ENCODE measurements at places on chromosomes 1 and 21.

GRCh38 chr1:169236143-169236542, 129.7 kb downstream of the ATP1B1 start:
- no peak for DNase-seq

GRCh38 chr1:90573736-90574135, 143.4 kb downstream of the BARHL2 start:
- DNase-seq: no peak

- DNase-seq: no peak
Observed at GRCh38 chr1:205067031-205067430, 17.2 kb downstream of the TMEM81 start.

DNA sequence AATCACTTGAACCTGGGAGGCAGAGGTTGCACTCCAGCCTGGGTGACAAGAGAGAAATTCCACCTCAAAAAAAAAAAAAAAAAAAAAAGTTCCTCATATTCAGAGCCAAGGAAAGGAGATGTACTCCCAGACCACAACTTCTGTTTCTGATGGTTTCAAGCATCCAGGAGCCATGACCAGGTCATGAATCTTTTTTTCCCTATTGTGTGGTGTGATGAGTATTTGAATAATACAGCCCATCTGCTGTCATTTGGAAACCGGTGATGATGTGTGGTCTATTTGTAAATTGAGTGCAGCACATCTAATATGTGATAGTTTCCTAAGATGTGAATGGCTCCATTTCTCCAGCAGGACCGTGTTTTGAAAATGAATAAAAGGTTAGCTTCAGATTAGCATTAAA, 18.6 kb downstream of the PIK3CD start:
- no peak for DNase-seq

- no peak for DNase-seq
Observed at GRCh38 chr21:35475762-35476161, 426.7 kb upstream of the RUNX1 start.

GRCh38 chr1:235873045-235873444, 6.3 kb upstream of the LYST start:
- no peak for DNase-seq

- no peak for DNase-seq
Observed at GRCh38 chr1:27577504-27578188, 26.3 kb downstream of the AHDC1 start.

DNA sequence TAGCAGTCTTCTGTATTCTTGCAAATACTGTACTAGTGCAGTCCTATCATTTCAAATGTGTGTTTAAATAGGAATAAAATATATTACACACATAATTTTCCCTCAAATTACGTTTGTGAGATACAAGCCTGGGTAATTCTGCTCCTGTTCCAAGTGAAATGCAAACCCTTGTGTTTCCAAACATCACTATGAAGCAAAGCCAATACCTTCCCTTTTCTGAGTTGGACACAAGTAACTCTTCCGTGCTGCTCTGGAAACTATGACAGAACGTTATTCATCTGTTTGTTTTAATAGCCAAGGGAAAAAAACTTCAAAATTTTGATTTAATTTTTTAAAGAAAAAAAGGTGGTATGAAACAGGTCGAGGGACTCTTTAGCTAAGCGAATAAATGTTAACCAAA, 73.7 kb upstream of the UBE2U start:
- DNase-seq: no peak

DNA sequence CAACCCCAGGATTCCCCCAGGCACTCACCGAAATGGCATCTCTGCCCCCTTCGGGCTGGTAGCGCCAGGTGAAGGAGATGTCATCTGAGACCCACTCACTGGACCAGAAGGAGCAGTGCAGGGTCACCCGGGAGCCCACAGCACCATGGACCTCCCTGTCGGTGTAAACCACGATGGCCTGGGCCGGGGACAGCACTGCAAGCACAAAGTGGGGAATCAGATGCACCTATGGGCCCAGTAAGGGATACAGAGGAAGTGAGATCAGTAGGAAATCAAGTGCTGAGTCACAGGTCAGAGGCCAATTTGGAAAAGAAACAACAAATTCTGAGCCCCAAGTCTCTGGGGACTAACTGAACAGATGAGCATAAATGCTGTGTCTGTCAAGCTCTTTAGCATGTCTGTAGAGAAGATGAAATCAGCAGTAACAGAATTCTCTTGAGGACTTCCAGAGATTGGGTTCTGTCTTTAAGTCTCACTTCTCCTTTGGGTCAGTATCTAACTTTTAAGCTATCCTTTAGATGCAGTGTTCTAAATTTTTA, 2.5 kb downstream of the MPZ start:
- DNase-seq: no peak

GRCh38 chr1:149885339-149886120, 13.8 kb upstream of the BOLA1 start:
- DNase-seq: peak; percentile 53

DNA sequence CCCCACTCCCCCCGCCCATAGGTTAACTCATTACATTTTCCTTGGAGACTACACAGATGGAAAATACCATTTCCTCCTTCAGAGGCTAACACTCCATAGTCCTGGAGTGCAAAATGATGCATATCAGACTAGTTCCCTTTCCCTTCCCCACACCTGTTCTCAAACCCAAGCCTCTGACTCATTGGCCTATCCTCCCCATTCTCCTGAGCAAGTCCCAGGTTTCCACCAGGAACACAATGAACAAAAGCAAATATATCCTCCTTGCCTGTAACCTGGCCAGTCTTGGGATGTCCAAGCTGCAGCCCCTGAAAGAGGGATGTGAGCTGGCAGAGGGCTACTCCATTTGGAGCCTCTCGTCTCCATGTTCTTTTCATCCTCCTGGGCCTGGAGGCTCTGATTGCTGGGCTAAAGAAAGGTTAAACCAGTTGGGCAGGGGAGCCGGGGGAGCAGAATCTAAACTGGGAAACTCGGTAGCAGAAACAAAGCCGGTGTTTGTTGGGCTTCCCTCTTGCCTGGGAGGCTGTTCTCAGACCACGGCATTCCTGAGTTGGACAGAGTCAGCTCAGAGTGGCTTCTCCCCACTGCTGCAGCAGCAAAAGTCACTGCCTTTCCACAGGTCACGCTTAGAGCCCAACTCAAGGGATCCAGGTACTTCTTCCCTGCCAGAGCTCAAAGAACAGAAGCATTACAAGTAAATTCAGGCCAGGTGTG, 13.9 kb downstream of the SSR2 start:
- DNase-seq: no peak

GRCh38 chr1:147213271-147213670, 11.9 kb downstream of the FMO5 start:
- DNase-seq: no peak

DNA sequence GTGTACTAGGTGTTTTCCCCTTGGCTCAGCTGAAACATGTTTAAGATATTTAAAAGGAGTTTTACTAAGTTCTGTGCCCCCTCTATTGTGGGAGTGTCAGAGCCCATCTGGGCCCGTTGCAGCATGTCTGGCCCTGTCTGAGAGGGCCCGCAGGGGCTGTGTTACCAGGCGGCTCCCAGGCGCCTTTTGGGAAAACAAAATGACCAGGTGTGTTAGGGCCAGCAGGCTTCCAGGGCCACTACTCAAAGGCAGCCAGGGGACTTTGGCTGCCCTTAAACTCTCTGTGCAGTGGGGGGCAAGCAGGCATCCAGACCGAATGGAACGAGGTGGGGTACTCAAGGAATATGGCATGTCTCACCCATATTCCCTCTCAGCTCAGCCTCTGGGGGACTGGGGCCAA, 111.7 kb downstream of the KCNN3 start:
- DNase-seq: no peak

DNA sequence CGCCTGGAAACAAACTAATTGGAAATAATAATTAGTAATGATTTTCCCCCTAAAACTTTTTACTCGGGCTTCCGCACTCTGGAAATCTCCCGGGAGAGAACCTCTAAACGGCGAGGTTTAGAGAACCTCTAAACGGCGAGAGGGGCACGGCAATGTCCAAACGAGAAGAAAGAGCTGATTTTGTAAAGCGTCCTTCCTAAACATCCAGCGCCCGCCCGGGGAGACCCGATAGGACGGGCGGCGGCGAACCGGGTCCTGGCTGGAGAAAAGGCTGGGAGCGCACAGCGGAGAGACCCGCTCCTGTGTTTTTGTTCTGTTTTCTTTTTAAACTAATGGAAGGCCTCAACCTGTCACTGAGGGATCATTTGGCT, 1.6 kb downstream of the PAX7 start:
- no peak for DNase-seq

- no peak for DNase-seq
Observed at GRCh38 chr1:9475061-9475627, 64.1 kb upstream of the SLC25A33 start.

GRCh38 chr1:148264374-148265276, 112.5 kb upstream of the NBPF11 start:
- DNase-seq: no peak
